ENCODE measurements at places on chromosomes 6 and 20.

- no peak for DNase-seq
Measured at GRCh38 chr6:159760602-159761057, 1.2 kb upstream of the ACAT2 start.

GRCh38 chr6:101443315-101443714 is 49.8 kb downstream of the GRIK2 start:
- no peak for DNase-seq

GRCh38 chr20:44129911-44130718 is 56.9 kb downstream of the JPH2 start:
- DNase-seq: no peak

- no peak for DNase-seq
Measured at GRCh38 chr6:11747021-11747420, 31.6 kb downstream of the ADTRP start.

DNA sequence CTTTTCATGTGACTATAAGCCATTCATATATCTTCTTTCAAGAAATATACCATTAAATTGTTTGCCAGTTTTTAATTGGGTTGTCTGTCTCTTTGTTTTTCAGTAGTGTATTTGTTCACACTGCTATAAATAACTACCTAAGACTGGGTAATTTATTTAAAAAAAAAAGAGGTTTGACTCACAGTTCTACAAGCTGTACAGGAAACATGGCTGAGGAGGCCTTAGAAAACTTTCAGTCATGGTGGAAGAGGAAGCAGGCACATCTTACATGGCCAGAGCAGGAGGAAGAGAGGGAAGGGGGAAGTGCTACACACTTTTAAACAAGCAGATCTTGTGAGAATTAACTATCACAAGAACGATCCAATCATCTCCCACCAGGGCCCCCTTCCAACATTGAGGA is 255.3 kb downstream of the EPM2A start:
- no peak for DNase-seq

- DNase-seq: no peak
Measured at GRCh38 chr6:13075141-13075845, 253.0 kb downstream of the TBC1D7 start.

DNA sequence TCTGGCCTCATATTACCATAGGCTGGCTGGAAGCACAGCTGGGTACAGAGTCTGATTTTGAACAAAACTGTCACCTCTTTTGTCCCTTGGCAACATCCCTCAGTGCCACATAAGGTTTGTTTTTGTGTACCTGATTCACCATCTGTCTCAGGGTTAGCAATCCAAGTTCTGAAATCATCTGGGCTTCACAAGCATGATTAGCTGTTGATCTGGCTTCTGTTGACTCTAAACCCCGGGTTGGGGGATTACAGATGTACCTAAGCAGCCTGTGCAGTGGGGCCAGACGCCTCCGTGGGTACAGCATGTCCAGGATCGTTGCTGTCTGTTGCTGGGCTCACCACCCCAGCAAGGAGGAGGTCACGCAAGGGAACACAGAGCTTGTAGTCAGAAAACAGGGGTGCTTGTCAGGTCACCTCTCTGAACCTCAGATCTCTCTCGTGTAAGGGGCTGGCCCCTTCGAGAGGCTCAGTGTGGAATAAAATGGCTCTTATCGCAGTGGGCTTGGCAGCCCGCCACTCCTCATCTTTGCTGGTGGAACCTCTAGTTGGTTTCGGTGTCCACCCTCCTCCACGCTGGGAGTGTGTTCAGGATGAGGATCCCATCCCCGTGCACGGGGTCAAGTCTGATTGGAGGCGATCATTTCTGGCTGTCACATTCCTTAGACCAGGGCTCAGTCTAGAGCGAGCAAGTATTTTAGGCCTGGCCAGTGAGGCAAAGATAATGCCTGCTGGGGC is 39.2 kb upstream of the ZNF831 start:
- DNase-seq: no peak

- no peak for DNase-seq
Measured at GRCh38 chr6:143233554-143234285, 173.0 kb downstream of the AIG1 start.

- DNase-seq: no peak
Measured at GRCh38 chr6:31293343-31293742, 21.5 kb upstream of the HLA-C start.

Data from activated CD4-positive, alpha-beta T cell treated with anti-CD3 and anti-CD28 coated beads, Interleukin-2, Interleukin-6, amounts not matched to agents 100 ng/mL and 50 ng/mL, durations not matched to agents 16 hours and 8 hours (primary cell).